ENCODE measurements at places on chromosomes 11 and 22.

DNA sequence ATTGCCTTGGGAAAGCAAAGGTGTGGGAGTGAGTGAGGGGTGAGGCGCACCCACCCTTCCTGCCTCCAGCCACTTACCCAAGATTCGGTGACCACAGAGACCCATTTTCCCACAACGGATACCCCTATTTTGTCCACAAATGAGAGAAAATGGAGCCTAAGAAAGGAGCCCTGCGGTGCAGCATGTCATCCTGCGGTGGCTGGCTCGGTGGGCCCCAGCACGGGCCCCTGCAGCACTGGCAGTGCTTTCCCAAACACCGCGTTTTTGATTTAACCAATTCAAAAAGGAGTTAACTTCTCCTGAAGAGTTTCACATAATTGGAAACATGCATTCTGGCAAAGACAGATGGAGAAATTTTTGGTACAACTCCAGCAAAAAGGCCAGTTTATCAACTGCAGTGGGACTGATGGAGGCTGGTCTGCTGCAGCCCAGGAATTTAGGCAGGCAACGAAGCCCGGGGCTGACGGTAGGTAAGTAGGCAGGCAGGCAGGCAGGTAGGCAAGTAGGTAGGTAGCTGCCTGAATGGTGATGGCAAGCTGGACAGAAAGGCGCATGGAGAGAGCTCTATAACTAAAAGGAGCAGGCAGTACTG lies 84.2 kb downstream of the FDX1 start:
- no peak for DNase-seq

DNA sequence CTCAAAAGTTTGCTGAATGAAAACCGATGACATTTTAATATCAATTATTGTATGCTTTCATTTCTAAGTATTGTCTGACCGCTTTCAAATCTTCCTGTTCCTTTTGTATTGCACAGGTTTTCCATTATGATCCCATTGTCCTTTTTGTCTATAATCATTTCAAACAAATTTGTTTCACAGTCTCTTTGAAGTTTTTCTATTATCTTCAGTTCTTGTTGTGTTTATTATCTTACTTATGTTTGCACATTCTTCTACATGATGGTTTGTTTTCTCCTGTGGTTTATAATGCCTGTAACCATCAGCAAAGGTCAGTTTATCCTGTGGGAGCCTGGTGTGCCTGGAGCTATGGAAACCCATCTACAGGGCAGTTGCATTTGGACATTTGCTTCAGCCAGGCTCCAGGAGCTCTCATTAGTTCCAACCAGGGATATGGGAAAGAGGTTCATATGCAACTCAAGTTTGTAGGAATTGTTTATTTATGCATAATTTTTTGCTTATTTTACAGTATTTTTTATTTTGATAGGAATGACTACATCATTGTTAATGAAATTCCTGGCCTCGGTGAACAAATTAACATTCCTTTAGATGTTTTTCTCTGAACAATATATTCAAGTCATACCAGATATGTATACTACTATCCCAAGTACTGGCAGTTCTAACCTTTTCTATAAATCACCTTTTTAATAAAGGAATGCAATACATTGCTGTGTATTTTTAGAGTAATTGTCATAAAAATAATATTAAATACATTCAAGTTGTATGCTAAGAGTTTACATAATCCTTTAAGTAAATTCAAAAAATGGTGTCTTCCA lies 179.2 kb downstream of the SBF2 start:
- no peak for DNase-seq

DNA sequence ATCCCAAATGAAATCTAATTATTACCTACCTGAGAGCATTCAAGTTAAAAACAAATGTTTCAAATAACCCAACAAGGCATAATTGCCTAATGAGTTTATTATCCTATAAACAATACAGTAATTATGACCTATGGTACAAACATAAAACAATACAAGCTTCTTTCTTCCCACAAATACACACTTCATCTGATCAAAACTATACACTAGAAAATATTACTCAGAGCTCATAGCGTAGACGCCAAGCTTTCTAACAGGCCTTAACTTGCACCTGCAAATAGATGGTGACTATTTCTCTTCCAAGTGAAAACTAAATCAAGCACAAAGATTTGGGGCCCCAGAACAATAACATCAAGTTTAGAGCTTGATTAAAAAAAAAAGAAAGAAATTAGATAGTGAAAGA lies 78.1 kb downstream of the SOX6 start:
- no peak for DNase-seq

DNA sequence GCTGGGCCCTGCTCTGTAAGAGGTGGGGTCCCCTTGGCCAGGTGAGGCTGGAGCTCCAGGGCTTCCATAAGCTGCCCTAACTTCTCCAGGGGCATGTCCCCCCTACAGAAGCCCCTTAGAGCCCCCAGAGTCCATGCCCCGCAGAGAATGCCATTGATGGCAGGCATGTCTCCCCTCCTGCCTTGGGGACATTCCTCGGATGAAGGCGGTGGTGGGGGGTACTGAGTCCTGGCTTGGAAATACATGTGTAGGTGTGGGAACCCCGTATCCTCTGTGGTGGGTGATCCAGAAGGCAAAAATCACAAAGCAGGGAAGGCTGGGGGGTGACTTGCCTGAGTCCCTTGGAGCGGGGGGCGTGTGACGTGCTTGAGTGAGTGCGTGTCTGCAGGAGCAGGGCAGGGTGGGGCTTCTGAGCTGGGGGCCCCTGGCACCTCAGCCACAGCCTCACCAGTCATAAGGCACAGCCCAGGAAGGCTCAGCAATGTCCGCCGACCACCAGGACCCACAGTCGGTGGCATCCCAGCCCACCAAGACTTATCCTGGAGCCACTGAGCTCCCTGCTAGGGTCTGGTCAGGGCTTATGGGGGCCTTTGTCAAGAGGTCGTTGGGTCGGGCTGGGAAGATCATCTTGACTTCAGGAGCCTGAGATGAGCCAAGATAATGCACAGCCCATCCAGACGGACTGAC lies 69.8 kb upstream of the KCNQ1OT1 start:
- no peak for DNase-seq

DNA sequence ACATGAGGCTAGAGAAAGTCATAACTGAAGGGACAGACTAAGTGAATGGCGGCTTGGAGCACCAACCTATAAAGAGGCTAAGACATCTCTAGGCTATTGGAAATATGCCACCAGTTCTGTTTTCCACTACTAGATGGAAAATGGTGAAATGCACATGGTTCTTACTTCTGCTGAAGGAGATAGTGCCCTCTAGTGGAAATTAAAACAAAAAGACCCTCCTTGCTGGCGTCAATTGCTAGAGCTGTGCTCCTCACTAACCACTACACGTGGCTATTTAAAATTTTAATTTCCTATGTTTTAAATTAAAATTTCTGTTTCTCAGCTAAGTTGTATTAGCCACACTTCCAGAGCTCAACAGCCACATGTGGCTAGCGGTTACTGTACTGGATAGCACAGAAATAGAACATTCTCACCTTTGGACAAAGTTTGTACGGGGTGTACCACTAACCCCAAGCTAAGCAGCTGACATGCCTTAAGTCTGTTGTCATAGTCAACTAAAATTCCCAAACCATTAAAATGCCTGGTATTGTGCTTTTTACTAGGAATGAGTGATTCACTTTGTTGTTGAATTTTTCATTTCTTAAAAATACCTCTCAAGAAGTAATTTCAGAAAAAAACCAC lies 34.1 kb upstream of the CALCA start:
- DNase-seq: no peak

DNA sequence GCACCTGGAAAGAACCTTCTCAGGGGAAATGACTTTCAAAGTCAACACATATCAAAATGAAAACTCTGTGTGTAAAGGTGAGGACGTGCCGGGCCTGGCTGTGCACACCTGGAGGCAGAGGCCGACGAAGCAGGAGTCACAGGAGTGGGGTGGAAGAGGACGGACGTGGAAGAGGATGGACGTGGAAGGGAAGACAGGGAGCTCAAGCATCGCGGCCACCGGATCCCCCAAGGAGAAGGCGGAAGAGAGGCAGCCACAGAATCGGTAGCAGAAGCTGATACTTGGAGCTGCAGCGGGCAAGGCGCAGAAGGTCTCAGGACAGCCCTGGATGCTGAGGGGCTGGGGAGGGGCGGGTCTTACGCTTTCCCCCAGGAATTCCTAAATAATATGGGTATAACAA lies 519.8 kb downstream of the BRD1 start:
- DNase-seq: no peak

- DNase-seq: no peak
Measured at GRCh38 chr22:35594686-35595085, 22.4 kb downstream of the MB start.

- no peak for DNase-seq
Measured at GRCh38 chr11:64089493-64089892, 53.8 kb downstream of the FLRT1 start.

- DNase-seq: no peak
Measured at GRCh38 chr11:8261291-8261690, 2.4 kb downstream of the LMO1 start.

GRCh38 chr22:37533995-37534394 lies 14.8 kb upstream of the CARD10 start:
- DNase-seq: peak; percentile 90

GRCh38 chr11:118918686-118919280 lies 6.9 kb downstream of the BCL9L start:
- DNase-seq: no peak

- DNase-seq: no peak
Measured at GRCh38 chr11:78419327-78419726, 1.7 kb upstream of the GAB2 start.

- no peak for DNase-seq
Measured at GRCh38 chr11:64129403-64129802, 36.5 kb downstream of the MACROD1 start.

GRCh38 chr22:45308957-45309421 lies 745 bp upstream of the FAM118A start:
- no peak for DNase-seq

- DNase-seq: no peak
Measured at GRCh38 chr11:2687782-2688191, 12.0 kb downstream of the KCNQ1OT1 start.

- DNase-seq: no peak
Measured at GRCh38 chr11:20125927-20126326, 34.3 kb downstream of the DBX1 start.

DNA sequence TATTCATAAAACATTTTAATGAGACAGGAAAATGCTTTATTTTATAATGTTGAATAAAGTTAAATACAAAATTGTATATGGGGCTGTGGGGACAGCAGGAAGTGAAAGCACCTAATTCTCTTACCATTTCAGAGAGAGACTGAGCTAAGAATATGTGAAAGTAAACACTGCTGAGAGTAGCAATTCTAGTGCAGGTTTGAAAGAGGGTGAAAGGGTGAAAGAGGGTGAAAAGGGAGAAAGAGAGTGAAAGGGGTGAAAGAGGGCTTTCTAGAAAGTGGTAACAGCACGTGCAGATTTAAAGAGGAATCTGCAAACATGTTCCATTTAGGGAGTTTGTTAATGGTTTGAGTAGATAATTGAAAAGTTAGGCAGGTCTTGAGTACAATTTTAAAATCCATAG lies 652.0 kb upstream of the CCDC90B start:
- no peak for DNase-seq

DNA sequence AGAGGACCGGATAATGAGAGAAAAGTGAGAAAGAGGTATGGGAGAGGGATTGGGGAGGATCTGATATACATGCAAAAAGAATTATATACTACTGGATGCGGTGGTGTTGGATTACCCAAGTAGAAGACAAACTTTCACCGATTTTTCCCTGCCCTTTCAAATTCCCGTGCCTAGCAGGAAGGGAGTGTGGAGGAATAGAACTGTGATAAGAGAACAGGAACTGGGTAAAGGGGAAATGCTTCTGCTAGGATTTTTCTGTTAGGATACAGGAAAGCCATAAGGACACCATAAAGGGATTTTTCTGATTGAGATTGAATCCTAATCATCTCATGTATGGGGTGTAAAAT lies 480 bp upstream of the MTMR2 start:
- DNase-seq: no peak

DNA sequence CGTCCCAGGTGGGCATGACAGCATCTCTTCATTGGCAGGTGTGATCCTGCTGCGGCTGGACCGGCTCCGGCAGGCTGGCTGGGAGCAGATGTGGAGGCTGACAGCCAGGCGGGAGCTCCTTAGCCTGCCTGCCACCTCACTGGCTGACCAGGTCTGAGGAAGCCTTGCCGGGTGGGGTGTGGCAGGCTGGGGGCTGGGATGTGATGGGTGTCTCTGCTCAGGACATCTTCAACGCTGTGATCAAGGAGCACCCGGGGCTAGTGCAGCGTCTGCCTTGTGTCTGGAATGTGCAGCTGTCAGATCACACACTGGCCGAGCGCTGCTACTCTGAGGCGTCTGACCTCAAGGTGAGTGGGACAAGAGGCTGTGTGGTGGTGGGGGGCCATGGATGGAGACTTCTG lies 3.5 kb downstream of the LARGE2 start:
- DNase-seq: no peak

- DNase-seq: peak; percentile 49
Measured at GRCh38 chr11:85627332-85627997, at the start of gene DLG2. Gene DLG2 (minus strand): TSS chr11:85627344.

DNA sequence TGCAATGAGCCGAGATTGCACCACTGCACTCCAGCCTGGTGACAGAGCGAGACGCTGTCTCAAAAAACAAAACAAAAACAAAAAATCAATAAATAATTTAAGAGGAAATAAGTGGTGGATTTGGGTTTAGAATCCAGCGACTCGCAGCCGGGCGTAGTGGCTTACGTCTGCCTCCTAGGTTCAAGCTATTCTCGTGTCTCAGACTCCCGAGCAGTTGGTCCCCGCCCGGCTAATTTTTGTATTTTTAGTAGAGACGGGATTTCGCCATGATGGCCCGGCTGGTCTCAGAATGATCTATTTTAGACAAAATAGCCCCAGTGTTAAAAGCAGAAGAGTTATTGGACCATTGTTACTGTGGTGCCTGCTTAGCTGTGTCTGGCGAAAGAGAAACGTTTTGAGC lies 29.8 kb downstream of the SNU13 start:
- no peak for DNase-seq

Data from spinal cord (tissue), 10 donors.